T-helper 17 cell (primary cell): ENCODE measurements at places on chromosomes 7 and 10. TPM values are rescaled to one million over a fixed set of nuclear protein-coding genes. Genes with fewer than 3 reads are reported as not detected.

- DNase-seq: no peak
These were observed 1.1 kb downstream of the SP4 start for GRCh38 chr7:21429021-21429420.

- no peak for DNase-seq
These were observed at the start of gene PLEKHS1 for GRCh38 chr10:113751181-113751732. TSS of gene PLEKHS1 (plus strand) at chr10:113751682. CDS start at chr10:113755278, 3,596 bp downstream.

- DNase-seq: no peak
These were observed 57.4 kb upstream of the CASD1 start for GRCh38 chr7:94452239-94452638.

GRCh38 chr7:2993868-2994267 is 49.8 kb downstream of the CARD11 start:
- no peak for DNase-seq

DNA sequence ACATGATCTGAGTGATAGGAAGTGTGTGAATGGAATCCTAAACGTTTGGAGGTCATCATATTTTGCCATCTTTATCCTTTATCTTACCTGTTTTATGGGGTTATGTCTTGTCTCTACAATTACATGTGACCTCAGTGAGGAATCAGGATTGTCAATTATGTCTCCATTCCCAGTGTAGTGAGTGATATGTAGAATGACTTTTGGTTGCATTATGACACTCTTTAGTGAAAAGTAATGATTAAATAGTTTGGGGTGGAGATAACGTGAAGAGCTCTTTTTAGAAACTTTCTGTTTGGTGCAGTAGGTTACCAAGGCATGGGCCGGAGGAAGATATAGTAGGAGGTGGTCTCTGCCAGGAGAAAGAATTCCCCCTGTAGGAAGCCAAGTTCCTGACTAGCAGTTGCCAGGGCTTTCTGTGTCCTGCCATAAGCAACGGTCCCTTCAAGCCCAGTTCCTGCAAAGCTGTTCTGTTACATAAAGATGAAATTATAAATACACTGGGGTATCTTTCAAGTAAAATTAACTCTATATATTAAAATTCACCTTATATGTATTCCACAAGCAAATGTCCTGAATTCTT is 228.2 kb downstream of the NSUN6 start:
- no peak for DNase-seq

GRCh38 chr10:6431861-6432260 is 148.2 kb downstream of the PRKCQ start:
- no peak for DNase-seq

- DNase-seq: no peak
These were observed 990.3 kb downstream of the KCNMA1 start for GRCh38 chr10:76647301-76647700.

- DNase-seq: no peak
These were observed 44.2 kb upstream of the SAMD8 start for GRCh38 chr10:75067272-75067671.

Gene SPRN
- not detected for total RNA-seq
